Glutamatergic neuron (in vitro differentiated cells): ENCODE measurements at places on chromosomes 16 and 17.
A peak's percentile ranks its signal among the peaks of the same experiment; 100 is the strongest.

GRCh38 chr16:56987692-56988091 lies 1.7 kb upstream of the NLRC5 start:
- no peak for DNase-seq

GRCh38 chr16:66608241-66609138 lies 4.0 kb downstream of the CMTM3 start:
- peak; percentile 93 for DNase-seq

DNA sequence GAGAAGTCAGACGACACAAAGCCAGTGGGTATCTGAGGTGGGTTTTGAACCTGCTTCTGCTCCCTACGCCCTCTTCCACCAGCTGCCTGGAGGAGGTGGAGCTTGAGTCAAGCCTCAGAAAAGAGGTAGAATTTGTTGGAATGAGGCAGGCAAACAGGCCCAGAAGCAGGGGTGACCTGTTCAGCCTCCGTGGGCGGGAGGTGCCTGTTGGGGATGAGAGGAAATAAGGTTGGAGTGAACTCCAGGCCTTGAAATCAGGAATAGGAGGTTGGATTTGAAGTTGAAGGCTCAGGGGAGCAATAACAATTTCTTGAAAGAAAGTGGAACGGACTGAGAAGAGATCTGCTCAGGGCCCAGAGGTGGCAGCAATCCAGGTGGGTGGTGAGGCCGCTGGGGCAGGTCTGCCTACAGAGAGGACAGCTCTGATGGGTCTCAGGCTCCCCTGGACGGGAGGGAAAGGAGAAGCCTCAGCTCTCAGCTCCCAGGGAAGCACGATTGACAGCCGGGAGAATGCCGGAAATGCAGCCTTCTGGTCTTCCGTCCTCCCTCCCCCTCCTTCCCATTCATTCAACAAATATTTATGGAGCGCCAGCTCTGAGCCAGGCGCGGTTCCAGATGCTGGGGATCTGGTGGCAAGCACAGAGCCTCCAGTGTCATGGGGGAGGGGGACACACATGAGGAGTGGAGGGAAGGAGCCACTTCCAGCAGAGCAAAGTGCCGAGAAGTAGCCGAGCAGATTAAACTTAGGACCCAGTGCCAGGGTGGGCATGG lies 61.9 kb upstream of the CIBAR2 start:
- no peak for DNase-seq

- DNase-seq = peak; percentile 60
Observed at GRCh38 chr17:49963626-49964302, 5.2 kb upstream of the DLX4 start.

DNA sequence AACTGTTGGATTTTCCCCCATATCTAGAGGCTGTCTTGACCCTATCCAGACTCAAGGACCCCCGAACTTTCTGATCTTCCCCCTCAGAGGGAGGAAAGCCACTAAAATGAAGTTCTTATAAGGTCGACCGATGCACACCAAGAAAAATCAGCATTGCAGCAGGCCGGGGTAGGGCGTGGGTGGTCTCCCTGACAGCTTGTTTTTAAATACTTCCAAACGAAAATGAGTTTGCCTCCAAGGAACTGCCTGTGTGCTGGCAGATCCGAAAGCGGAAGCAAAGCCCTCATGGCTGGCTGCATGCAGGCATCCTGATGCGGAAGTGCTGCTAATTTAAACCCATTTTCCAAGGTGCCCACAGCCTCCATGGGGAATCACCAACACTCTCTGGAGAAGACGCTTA lies 374.3 kb upstream of the XYLT1 start:
- DNase-seq = no peak

GRCh38 chr17:39776252-39776651 lies 38.5 kb downstream of the GRB7 start:
- DNase-seq = no peak

GRCh38 chr17:10547351-10547750 lies 2.1 kb downstream of the MYH2 start:
- DNase-seq = no peak

- DNase-seq = no peak
Observed at GRCh38 chr16:31711344-31711845, 162.2 kb upstream of the ZNF267 start.

DNA sequence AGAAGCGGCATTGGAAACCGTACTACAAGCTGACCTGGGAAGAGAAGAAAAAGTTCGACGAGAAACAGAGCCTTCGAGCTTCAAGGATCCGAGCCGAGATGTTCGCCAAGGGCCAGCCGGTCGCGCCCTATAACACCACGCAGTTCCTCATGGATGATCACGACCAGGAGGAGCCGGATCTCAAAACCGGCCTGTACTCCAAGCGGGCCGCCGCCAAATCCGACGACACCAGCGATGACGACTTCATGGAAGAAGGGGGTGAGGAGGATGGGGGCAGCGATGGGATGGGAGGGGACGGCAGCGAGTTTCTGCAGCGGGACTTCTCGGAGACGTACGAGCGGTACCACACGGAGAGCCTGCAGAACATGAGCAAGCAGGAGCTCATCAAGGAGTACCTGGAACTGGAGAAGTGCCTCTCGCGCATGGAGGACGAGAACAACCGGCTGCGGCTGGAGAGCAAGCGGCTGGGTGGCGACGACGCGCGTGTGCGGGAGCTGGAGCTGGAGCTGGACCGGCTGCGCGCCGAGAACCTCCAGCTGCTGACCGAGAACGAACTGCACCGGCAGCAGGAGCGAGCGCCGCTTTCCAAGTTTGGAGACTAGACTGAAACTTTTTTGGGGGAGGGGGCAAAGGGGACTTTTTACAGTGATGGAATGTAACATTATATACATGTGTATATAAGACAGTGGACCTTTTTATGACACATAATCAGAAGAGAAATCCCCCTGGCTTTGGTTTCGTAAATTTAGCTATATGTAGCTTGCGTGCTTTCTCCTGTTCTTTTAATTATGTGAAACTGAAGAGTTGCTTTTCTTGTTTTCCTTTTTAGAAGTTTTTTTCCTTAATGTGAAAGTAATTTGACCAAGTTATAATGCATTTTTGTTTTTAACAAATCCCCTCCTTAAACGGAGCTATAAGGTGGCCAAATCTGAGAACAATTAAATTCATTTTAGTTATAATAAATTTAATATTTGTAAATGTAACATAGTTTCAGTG lies 1.7 kb downstream of the HEXIM1 start:
- peak; percentile 48 for DNase-seq

DNA sequence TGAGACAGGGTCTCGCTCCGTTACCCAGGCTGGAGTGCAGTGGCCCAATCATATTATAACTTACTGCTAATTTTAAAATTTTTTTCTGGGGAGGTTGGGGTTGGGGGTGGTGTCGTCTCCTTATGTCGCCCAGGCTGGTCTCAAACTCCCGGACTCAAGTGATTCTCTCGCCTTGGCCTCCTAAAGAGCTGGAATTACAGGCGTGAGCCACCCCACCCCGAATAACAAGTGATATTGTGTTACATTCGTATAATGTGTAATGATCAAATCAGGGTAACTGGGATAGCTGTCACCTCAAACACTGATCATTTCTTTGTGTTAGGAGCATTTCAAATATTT lies 16.2 kb upstream of the KPNA2 start:
- DNase-seq = no peak

GRCh38 chr16:80982646-80983045 lies 24.0 kb downstream of the CMC2 start:
- DNase-seq = no peak

DNA sequence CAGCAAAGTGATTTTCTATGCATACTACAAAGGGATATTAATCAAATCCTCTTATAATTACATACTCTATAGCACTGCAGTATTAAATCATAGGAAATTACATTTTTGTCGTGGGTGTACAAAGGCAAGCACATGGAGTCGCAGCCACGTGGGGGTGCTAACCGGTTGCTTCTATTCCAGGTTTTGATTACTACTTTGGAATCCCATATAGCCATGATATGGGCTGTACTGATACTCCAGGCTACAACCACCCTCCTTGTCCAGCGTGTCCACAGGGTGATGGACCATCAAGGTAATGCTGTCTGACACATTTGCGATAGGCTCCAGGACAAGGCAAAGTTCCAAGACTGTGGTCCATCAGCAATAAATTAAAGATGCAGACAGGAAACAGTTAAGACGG lies 60.1 kb downstream of the ARSG start:
- DNase-seq = no peak

GRCh38 chr16:14635395-14636165 lies 2.8 kb downstream of the BFAR start:
- DNase-seq = no peak

GRCh38 chr17:64063766-64064224 lies 43.4 kb upstream of the ICAM2 start:
- DNase-seq = peak; percentile 75

- DNase-seq = no peak
Observed at GRCh38 chr16:73746554-73746953, 550.1 kb upstream of the PSMD7 start.

- peak; percentile 57 for DNase-seq
Observed at GRCh38 chr17:29844339-29845048, 85.5 kb downstream of the SSH2 start.

DNA sequence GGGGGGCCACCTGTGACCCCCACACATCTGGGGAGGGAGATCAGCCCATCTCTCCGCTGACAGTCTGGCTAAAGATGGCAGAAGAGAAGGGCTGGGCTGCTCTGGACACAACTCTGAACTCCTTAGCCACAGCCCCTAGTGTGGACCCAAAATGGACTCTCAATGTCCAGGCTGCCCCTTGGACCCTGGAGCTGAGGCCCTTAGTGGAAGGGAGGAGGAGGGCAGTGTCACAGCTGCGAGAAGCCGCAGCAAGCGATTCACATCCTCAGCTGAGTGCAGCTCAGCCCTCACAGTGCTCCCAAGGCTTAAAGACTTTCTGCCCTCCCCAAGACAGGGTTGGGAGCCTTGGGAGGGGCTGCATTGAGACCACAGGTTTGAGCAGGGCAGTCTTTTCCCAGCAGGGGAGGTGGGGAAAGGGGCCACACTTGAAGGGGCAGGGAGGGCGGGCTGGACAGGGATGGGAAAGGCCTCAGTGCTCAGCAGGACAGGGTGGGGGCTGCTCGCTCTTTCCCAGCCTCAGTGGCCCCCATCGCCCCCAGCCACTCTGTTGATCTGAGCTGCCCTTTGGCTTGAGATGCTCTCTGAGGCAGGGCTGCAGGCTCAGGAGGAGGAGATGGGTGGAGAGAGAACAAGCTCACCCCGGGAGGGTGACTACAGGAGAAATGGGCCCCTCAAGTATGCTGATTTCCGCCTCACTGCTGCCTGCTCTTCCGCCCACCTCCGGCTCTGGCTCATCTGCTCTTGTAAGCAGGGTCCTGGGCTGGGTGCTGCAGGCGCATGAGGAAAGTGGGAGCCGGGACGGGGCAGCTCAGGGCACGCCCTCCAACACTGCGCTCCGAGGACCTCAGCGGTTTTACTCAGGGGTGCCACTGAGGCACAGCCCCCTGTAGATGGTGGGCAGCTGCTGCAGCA lies 50.9 kb upstream of the MTSS2 start:
- no peak for DNase-seq

DNA sequence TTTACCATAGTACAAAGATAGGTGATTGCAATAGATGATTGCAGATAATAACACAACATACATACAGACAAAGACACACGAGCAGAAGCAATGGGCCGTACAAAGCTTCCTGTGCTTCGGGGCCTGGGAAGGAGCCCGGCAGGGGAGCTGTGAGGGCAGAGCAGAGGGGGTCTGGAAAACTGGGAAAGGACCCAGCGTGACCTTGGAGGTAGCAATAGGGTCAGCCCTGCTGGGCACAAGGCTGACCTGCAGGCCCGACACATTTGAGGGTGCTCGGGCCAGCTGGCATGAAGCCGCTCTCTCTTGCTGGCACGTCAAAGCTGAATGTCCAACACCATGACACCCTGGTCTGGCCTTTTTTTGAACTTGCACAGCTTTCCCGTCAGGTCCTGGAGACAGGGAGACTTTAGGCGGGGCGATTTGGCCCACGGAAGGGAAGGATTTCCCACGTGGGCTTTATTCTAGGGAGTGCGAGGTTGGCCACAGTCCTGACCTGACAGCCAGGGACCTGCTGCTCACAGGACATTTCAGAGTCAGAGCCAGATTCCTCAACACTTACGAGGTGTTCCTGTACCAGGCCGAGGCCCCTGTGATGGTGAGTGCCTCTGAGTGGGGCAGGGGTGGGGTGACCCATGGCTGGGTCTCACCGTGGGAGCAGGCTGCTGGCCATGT lies 83.2 kb downstream of the NTN1 start:
- DNase-seq = no peak

- DNase-seq = peak; percentile 31
Observed at GRCh38 chr17:15882058-15882720, 62.7 kb upstream of the ADORA2B start.

GRCh38 chr17:62727916-62728672 lies 80.0 kb downstream of the MARCHF10 start:
- peak; percentile 45 for DNase-seq

DNA sequence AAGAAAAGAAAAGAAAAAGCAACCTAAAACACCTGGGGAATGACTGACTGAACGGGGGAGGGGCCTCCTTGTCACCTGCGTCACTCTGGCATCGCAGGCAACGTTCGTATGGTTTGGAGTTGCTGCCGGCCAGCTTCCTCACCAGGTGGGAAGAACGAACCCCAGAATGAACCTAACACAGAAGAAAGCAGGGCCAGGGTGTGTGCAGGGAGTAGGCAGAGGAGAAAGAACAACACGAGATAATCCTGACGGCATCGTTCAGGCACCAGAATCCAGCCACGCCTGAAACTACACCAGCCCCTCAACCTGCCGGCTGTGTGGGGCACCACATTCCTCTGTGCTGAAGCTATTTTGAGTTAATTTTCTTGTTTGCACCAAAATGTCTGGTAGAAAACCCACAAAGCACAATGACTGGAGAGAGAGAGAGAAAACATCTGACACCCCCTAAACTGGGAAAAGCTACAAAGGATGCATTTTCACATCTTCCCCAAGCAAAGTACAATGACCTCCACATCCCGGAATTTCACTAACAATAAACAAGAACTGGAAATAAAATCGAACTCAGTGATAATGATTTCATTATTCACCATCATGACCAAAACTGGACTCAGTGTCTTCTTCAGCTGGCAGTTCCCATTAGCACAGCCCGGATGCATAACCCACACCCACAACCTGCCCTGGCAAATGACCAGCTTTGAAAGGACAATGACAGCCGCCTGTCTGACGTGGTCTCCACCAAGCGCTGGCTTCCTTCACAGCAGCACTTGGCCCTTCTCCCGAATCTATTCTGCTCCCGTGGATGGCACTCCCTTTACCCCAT lies 23.6 kb downstream of the RAB40B start:
- no peak for DNase-seq

DNA sequence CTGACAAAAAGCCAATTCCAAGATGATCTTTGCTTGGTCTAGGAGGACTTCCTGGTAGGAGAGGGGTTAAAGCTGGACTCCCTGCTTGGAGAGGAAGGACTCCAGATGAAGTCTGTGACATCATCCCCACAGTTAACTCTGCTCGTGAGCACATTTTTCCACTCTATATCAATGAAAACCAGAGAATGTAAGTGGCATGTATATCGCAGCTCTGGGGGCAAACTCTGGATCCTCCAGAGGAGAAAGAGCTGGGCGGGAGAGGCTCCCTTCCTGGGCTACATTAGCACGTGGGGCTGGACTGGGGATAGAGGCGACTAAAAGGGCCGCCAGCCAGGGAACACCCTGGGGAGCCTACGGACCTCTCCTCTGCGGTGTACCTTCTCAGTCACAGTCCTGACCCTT lies 34.1 kb downstream of the HIC1 start:
- no peak for DNase-seq
